ENCODE measurements at places on chromosomes 7 and 10.
A peak's percentile ranks its signal among the peaks of the same experiment; 100 is the strongest.

- no peak for DNase-seq
Measured at GRCh38 chr10:7625836-7626235, 40.9 kb downstream of the ITIH5 start.

DNA sequence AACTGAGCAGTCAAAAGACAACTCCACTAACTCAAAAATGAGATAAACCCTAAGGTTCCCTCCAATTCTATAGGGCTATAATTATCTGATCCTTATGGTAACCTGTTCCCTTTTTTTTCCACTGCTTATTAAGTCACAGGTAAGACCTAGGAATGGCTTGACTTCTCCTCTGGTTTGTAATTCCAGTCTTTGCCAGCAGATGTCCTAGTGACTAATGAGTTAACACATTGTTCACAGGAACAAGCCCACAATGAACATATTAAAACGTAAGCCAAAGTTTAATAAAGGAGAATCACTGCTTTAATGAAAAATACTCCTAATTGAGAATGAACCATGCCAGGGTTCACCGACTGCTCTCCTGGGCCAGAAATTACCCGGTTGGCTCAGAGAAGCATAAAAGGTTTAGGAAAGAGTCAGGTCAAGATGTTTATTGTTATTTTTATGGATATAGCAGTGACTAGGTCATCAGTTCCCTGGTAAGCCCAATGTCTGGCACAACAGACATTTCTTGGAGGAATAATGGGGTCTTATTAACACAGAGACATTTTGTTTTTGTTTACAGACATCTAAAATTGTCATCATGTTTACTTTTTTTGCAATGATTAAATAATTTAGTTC, 120.1 kb downstream of the ELAPOR2 start:
- DNase-seq = peak; percentile 29

DNA sequence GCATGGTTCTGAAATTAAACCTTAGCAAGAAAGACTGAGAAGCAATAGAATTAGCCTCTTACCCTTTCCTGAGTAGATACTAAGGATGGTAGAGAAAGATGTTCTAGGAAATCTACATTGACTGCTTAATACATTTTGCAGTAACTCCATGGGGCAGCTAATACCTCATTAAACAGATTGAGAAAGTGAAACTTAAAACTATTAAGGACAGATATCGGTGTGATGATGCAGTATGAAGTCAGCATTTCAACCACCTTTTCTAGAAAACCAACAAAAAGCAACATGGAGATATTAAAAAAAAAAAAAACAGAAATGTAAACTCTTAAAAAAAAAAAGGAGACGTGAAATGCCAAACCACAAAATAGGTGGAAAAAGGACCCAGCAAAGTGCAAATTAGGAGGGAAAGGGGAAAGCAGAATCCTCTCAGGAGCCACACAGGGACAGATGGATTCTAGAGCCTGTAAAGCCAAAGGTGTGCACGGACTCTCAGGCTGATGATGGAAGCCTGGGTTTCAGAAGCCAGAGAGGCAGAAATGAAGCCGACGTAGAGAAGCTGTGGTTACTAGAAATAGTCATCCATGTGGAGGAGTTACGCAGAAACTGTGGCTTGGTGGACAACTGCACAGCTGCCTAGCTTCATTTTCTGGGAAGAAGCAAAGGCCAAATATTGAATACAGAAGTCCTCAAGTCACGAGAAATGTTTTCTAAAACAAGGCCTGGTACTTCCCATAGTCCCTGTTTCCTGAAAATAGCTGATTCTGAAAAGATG, 38.1 kb upstream of the GPR141 start:
- DNase-seq = no peak

GRCh38 chr7:84297616-84298015, 103.0 kb upstream of the SEMA3A start:
- no peak for DNase-seq

GRCh38 chr7:49159536-49159935, 235.2 kb downstream of the CDC14C start:
- no peak for DNase-seq

DNA sequence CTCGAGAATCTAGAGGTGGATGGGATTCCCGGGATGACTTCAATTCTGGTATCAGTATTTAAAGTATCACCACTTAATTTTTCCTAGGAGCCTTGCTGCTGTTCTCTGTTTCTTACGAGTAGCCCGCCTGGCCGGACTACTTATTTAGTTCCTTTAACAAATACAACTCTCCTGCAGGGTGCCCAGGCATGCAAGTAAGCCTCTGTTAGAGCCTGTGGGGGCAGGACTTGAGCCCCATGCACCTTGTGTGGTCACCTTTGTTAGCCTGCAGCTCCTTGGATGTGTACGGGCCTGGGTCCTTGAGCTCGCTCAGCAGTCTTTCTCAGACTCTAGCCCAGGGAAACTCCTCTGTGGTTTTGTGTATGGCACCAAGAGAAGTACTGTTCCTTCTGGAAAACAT, 16.1 kb downstream of the EIF4H start:
- no peak for DNase-seq

- no peak for DNase-seq
Measured at GRCh38 chr7:31311552-31311951, 29.0 kb downstream of the NEUROD6 start.

DNA sequence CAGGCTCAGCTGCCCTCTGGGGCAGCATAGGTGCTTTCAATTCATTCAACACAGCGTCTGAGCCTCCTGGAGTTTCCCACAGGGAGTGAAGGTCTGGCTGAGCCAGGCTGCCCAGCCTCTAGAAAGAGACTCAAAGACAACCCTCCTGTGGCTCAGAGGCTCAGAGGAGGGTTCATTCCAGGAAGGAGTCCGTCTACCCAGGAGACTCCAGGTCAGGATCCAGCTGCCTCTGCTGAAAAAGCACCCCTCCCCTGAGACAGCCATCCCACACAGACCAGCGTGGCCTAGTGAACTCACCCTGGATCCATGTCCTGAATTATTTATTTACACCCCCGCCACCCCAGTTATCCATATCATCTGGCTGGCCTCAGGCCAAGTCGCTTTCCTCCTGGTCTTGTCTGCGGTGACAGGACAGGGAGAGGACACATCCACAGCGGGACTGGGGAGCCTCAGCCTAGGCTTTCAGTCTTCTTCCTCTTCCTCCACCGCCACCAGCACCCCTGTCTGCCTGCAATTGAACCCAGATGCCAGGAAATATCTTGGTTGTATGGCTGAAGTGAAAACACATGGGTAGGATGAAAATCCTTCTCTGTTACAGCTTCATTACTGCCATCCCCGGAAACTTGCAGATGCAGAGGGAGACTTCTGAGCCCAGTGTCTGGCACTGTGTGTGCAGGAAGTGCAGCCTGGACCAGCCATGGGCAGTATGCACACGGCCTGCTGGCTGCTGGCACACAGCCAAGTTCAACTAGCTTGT, 44.0 kb upstream of the COL13A1 start:
- peak; percentile 67 for DNase-seq

DNA sequence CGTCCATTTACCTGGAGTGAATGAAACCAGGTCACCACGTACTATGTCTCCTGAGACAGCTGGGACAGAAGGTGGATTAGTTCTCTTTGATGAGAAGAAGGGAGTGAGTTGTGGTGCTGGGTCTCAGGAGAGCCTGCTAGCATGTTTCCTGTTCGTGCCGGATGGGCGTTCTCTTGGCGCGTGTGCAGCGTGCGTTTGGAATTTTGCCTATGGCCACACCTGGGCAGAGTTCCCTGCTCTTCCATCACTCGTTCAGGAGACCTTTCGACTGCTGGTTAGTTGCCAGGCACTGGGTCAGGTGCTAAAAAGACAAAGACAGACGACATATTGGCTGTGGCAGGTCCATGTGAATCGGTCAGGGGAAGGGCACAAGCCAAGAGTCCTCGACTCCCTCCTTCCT, 90.3 kb downstream of the TRRAP start:
- no peak for DNase-seq

DNA sequence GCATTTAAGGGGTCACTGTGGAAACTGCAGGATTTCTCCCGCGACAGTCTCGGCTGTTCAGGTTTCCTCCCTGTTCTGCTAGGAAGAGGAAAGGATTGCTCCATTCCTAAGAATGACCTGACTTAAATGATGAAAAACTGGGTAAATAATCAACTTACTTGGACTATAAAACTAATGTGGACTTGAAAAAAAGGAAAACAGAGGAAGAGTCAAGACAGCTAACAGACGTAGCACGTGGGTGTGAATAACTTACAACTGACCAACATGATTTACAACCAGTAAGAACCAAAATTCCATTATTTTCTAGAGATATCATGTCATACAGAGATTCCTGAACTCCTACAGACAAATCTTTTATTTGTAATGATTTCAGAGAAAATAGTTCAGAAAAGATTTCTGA, 93.8 kb downstream of the ADAM12 start:
- DNase-seq = no peak

GRCh38 chr7:24910551-24911212, 69.3 kb downstream of the OSBPL3 start:
- DNase-seq = no peak

- DNase-seq = no peak
Measured at GRCh38 chr10:36943544-36943943, 181.9 kb upstream of the ANKRD30A start.

- DNase-seq = no peak
Measured at GRCh38 chr10:79191951-79192676, 123.3 kb downstream of the ZMIZ1 start.

DNA sequence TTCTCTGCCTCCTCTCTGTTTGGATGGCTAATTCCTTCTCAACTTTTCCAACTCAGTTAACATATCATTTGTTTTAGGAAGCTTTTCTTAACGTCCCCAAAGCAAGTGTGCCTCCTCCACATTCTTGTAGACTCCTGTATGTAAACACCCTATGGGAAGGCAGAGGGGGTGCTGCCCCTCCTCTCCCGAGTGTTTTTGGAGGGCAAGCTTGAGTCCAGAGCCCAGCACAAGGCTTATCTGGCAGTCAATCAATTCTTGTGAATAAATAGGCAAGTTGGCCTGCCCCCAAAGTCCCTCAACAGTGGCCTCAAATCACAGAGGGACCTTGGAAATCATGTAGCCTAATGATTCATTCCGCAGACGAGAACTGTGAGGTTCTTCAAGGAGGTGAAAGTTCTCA, 305.6 kb downstream of the RPS24 start:
- no peak for DNase-seq

GRCh38 chr10:17134737-17135260, 5.2 kb upstream of the CUBN start:
- no peak for DNase-seq

- DNase-seq = no peak
Measured at GRCh38 chr7:80681272-80681885, 42.9 kb downstream of the CD36 start.

DNA sequence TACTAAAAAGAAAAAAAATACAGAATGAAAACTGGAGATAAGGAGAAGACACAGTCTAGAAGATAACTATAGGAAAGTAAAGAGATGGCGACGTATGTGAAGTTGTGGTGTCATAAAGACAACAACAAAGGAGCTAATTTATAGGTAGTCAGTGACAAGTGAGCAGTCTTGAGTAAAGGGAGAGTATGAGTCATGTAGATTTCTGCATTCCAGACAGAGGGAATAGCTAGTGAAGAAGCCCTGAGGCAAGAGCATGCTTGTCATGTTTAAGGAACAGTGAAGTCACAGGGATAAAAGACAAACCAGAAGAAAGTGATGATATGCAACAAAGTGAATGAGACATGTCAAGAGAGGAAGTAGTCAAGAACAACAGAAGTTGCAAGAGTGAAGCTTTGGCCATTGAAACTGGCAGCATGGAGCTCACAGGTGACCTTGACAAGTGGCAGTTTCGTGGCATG, 2.3 kb upstream of the MIOS start:
- no peak for DNase-seq

DNA sequence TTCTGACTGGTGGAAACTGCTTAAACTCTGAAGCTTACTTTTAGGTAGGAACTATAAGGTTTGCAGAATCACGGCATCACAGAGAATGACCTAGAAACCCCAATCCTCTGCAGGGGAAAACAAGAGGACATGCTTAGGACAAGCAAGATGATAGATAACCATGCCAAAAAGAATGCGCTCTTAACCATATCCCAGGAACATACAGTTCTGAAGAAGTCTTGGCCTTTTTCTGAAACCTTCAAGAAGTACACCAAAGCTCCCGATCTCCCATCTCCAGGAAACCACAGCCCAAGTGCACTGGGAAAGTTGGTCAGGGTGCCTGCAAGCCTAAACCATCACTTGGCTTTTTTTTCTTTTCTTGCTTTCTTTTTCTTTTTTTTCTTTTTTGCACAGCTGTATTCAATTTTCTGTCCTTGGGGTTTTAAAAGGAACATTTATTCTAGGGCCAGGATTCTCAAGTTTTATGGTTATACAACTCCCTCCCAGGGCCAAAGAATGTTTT, 12.2 kb upstream of the SVIL start:
- DNase-seq = no peak

GRCh38 chr10:68954904-68955303, 1.1 kb upstream of the DDX21 start:
- DNase-seq = no peak

- DNase-seq = no peak
Measured at GRCh38 chr7:564176-564865, 44.7 kb upstream of the PDGFA start.

DNA sequence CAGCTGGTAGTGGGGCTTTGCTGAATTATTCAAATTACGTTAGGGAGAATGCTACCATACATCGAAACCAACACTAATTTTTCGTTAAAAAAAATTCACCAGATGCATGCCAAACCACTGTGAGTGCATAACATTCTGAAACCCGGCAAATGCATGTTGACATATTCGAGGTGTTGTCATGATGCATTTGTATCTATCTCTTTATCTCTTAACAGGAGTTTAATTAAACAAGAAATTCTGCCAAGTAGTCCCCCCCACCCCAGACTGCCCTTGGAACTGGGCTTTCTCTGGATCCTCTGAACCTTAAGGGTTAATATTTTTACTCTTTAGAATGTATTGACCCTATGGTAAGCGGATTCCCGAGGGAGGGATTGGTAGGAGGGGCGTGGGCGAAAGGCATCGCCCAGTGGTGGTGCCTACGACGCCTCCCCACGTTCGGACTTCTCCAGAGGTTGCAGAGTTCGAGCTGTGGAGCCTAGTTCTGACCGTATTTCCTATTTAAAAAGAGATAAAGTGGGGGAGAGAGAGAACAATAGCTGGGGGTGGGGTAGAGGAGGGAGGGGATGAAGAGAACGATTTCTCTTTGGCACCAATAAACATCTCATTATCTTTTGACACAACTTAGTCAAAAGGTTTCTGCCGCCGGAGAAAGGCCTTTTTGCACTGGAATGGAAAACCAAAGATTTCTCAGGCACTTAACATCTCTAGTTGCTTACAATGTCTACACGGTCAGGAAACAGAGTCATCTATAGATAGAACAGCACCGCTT, 7.2 kb downstream of the DLX6 start:
- DNase-seq = no peak

DNA sequence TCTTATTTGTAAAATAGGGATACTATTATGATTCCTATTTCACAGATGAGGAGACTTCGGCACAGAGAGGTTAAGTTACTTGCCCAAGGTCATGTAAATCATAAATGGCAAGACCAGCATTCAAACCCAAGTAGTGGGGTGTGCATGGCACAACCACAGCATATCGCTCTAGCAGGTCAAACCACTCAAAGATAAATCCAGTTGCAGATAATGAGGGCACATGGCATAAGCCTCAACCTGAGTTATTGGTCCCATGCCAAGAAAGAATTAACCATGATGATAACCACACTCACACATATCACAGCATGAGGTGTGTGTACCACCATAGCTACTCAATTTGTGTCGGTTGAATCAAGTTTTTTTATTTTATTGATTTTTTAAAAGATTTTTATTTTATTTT, 180.5 kb downstream of the CREB5 start:
- no peak for DNase-seq

GRCh38 chr10:130202984-130203621, 66.9 kb downstream of the GLRX3 start:
- DNase-seq = no peak

Data from smooth muscle cell of the brain vasculature (primary cell).